ENCODE measurements at places on chromosomes 13 and 19.

DNA sequence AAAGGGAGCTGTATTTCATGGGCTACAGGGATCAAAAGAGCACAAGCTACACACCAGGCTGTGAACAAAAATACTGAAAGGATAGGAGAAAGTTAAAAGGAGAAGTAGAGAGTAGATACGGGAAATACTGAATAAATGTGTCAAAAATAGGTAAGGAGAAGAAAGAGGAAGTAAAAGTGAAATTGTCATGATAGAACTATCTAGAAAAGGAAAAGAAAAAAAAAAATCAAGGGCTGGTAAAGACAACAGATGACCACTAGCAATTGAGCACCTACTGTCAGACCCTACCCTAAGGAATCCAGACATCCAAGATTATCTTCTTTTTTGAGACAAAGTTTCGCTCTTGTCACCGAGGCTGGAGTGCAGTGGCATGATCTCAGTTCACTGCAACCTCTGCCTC is 4.8 kb downstream of the RUBCNL start:
- DNase-seq, result no peak

DNA sequence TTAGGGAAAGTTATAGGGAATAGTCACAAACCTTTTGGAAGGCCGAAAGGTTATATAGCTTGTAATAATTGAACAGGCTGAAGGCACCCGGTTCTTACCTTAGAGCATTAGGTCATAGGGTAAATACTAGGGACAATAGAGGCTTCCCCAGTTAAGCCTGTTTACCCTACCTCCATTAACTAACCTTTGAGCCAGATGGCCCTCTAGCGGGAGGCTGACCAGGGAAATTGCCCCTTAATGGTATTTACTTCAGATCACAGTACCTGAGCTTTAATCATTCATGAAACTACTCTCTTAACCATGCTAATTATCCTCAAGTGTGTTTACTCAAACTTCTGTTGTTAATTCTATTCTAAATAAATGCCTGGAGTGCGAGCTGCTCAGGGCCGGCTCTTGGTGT is 20.4 kb upstream of the ZNF83 start:
- no peak for DNase-seq

GRCh38 chr13:95185311-95185710 is 115.9 kb downstream of the ABCC4 start:
- no peak for DNase-seq

GRCh38 chr19:29495901-29496441 is 29.8 kb upstream of the VSTM2B start:
- DNase-seq, result no peak

- no peak for DNase-seq
These were observed 109.9 kb downstream of the OLFM4 start for GRCh38 chr13:53138376-53139036.

DNA sequence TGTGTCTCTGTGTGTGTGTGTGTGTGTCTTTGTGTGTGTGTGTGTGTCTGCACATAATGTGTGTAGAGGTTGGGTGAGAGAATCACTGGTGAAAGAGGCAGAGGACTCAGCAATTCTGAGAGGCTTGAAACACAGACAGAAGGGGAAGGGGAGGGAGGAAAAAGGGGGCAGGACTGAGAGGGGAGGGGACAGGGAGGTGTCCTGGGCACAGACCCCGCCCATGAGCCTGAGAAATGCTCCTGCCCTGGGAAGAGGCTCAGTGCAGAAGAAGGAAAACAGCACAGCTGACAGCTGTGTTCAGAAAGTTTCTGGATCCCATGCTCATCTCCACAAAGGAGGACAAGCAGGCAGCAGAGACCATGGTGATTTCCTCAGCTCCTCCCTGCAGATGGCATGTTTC is 59.1 kb upstream of the CEACAM8 start:
- DNase-seq, result no peak
